Stimulated activated CD4-positive, alpha-beta T cell treated with anti-CD3 and anti-CD28 coated beads, Interleukin-12 subunit alpha, Interleukin-12 subunit beta, amount 100 ng/mL, for 24 hours (primary cell): ENCODE measurements at places on chromosomes 12 and 14.

DNA sequence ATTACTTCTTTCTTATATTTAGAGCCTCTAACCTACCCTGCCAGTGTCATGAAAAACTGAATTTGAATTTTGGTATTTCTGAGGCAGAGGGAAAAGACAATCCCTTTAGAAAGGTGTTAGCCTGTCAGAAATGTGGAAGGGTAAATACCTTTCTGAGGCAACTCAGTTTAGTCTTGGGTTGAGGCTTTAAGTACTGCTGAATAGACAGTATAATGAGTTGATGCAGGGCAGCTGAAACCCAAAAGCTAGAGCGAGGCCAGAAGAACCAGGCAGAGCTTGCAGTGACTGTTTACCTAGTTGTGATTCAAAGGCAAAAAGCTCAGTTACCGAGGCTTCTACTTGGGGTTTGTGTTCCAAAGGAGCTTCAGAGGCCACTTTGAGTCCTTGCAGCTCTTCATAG lies 18.7 kb downstream of the ZC2HC1C start:
- DNase-seq: no peak

DNA sequence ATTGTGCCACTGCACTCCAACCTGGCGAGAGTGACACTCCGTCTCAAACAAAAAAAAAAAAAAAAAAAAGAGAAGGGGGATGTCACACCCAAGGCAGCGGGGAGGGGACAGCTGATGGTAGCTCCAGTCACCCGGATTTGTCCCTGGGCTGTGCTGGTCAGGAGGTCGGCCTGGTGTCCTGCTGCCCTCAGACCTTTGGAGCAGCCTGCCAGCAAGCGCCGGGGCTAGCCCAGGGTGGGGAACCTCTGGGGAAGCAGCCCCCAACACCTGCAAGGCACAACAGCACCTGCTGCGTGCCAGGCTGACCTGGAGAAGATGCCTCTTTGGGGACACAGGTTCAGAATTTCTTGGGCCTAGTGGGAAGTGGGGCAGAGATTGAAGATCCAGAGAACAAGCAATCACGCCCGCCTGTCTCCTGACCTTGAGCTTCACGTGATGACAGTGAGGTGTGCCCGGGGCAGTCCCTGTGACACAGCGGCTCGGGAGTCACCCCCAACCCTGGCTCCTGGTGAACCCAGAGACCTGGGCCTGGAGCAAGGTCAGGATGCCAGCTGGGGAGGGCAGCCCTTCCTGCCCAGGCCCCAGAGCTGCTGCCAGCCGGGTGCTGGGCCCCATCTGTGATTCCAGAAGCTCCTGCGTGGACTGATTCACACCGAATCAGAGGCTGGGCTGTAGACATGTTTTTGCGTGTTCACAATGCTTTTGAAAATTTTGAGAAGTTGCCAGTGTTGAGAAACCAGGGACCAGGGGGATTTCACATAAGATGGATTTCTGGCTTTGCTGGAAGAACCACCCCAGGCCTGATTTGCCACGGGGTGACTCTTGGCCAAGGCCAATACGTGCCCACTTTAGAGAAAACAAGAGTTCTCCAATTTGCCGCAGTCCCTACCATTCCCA lies 66.4 kb downstream of the RFLNA start:
- no peak for DNase-seq

DNA sequence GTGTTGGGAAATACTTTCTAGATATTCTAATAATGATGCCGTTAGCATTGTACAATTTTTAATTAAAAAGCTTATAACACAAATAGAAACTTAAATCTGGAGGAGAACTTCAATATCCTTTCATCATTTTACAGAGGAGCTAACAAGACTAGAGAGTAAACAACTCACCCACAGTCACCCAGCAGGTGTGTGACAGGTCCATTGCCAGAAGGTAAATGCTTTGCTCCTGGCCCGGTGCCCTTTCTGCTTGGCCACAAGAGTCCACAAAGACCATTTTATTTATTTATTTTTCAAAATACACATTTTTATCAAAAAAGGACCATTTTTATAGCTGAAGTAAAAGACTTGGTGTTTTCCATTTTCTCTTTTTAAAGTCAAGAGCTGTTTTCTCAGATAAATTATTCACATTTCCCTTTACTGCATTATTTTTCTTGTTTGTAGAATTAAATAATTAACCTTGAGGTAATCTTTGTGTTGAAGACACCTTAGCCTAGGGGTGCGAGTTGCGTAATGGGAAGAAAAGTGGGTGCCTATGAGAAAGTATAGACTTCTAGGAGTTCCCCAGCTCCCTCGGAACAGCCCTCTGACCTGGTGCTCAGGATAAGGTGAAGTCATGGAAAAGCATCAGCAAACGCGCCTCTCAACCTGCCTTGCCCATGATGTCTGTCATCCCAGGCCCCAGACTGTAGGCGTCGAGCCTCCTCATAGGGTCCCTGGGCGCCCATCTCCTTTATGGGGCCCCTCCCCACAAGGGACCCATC lies 26.3 kb upstream of the AMIGO2 start:
- DNase-seq: no peak

- peak; percentile 36 for DNase-seq
Observed at GRCh38 chr14:106845286-106846087, 1319.1 kb downstream of the TMEM121 start.
